ENCODE measurements at places on chromosomes 2 and 18.

DNA sequence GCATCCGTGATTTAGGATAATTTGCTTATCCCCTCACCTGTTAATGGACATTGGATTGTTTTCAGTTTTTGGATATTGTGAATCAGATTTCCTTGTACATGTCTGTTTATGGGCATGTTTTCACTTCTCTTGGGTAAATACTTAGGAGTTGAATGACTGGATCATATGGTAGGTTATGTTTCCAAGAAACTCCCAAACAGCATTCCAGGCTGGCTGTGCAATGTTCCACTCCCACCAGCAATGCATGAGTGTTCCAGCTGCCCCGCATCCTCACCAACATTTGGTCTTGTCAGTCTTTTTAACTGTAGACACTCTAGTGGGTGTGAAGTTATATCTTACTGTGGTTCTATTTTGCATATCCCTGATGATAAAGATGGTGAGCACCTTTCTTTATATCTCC, 8.9 kb upstream of the LRRFIP1 start:
- DNase-seq, result no peak

GRCh38 chr2:63539416-63540162, 48.7 kb downstream of the WDPCP start:
- DNase-seq, result no peak

GRCh38 chr18:57088883-57089282, 58.0 kb upstream of the BOD1L2 start:
- no peak for DNase-seq

DNA sequence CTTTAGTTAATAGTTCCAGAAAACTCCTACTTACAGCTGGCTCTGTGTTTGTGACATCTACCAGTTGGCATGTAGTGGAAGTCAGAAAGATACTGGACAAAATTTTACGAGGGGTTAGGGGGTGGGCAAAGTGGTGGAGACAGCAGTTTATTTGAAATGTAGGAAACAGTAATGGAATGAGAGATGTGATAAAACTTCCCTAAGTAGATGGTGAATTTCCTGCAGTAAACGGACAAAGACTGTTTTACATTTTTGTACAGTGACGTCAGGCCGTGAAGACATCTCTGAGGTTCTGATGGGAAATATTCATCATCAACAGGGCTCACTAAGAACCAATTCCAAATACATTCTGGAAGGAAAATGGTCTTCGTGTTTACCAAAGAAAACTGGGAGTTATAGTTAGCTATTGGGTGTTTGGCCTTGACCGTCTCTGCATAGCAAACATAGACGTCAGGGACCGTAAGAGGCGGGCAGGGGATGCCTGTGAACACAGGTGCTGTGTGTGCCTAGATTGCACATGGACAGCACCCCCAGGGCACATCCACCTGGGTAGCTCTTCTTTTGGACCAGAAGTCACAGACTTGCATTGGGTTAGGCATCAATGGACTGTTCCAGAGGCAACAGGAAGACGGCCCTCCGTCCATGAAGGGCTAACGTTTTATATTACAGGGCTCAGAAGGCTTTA, 131.5 kb downstream of the ZNF516 start:
- DNase-seq, result no peak

GRCh38 chr2:85735691-85736090, 18.1 kb upstream of the ATOH8 start:
- no peak for DNase-seq

- DNase-seq, result no peak
Measured at GRCh38 chr18:21972281-21972680, 197.1 kb upstream of the GATA6 start.

GRCh38 chr2:200054681-200055468, 99.5 kb downstream of the MAIP1 start:
- no peak for DNase-seq

- DNase-seq, result no peak
Measured at GRCh38 chr2:232363784-232364615, 14.6 kb upstream of the ALPP start.

DNA sequence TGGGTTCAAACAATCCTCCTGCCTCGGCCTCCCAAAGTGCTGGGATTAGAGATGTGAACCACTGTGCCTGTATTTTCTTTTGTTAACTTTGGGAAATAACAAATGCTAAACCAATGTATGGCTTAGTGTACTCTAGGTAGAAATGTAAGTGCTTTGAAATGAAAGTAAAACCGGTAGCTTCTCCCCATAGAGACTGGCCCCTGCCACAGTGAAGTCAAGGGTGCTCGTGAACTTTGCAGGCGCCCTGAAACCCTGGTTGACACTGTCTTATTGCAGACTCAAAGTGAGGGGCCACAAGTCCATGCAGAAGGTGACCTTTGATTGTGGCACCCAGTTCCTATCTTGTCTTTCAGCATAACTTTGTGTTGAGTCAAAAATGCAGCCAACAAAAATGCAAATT, 24.2 kb upstream of the MTCL1 start:
- DNase-seq, result no peak

DNA sequence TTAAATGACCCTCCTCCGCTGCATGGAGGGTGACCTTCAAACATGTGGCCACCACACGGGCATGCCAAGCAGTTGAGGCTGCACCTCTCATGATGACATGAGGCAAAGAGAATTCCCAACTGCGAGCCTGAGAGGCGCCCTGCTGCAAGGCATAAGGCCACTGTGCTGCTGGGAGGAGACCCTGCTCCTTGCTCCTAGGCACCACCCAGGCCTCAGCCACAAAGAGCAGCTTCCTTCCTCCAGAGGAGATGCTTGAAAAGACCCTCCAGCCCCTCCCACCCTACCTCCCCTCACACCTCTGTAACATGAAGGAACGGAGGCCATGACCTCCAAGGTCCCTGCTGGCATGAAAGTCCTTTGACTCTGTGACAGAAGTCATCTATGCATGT, 11.4 kb downstream of the CHST10 start:
- DNase-seq, result no peak

GRCh38 chr2:69646714-69647113, 3.2 kb upstream of the AAK1 start:
- DNase-seq, result no peak
